ENCODE measurements at places on chromosomes 11 and 22.
A peak's percentile ranks its signal among the peaks of the same experiment; 100 is the strongest.

DNA sequence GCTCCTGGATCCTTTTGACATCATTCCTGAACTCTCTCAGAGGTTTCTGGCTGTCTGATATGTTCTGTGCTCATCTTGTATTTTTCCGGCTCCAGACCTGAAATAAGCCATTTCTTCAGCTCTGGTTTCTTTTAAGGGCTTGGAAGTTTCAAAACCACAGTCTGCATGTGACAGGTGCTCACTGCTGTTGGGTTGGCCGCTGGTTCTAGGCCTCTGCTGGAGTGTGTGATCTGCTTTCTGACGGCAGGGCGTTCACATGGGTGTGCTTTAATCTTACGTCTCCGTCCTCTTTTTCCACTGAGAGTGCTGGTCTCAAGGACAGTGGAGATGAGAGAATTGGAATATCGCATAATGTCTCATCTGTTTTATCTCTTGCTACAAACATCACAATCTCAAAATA lies 10.3 kb downstream of the ZBED4 start:
- DNase-seq = no peak

DNA sequence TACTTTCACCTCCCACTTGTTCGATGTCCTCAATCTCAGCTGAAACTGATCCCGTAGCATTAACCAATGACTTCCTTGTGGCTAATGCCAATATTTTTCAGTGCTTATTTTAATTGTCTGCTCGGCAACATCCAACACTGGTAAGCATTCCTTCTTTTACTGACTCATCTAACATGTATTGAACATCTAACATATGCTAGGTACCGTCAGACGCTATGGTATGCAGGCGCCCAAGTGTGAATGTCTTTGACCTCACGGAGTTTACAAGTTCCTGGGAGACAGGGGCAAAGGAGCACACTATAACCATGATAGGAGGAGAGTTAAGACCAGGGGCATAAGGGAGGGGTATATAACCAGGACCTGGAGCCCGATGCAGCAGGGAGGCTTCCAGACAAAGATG lies 1.7 kb downstream of the BRMS1 start:
- DNase-seq = no peak

DNA sequence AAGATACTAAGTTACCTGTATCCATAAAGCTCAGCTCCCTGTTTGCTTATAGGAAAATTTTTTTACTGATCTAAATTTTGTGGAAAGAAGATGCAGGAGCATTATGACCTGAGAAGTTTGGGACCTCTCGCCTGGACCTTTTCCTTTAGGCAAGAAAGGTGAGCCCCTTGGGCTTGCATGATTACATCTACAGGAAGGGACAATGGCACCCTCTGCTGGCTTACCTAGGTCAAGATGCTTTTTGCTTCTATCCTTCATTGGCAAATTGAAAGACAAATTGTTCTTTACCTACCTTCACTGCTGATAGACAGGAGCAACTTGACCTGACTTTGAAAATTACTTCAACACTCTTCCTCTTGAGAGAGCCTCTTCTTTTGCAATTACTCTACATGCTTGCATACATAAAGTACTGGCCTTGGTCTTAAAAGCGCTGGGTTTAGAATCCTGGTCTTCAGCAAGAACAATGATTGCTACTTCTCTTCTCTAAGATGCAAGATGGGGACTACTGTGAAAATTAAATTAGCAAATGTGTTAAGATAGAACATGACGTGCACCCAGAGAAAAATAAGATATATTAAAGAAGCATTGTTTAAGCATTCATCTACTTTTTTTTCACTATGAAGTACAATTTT lies 147.2 kb downstream of the TRPC6 start:
- DNase-seq = no peak

DNA sequence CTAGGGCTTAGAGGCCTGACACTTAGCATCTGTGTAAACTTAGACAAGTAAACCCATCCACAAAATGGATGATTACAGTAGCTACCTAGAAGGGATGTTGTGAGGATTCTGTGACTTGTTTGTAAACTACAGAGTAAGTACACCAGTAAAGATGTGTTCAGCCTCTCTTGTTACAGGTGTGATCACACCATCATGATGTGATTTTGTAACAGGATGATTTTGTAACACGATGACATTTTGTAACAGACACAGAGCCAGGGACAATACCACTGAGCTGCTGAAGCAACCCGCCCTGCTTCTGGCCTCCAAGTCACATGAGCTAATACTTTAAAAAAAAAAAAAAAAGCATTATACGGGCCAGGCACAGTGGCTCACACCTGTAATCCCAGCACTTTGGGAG lies 17.0 kb downstream of the FADD start:
- DNase-seq = no peak

GRCh38 chr11:112776834-112777233 lies 184.4 kb upstream of the NCAM1 start:
- no peak for DNase-seq

DNA sequence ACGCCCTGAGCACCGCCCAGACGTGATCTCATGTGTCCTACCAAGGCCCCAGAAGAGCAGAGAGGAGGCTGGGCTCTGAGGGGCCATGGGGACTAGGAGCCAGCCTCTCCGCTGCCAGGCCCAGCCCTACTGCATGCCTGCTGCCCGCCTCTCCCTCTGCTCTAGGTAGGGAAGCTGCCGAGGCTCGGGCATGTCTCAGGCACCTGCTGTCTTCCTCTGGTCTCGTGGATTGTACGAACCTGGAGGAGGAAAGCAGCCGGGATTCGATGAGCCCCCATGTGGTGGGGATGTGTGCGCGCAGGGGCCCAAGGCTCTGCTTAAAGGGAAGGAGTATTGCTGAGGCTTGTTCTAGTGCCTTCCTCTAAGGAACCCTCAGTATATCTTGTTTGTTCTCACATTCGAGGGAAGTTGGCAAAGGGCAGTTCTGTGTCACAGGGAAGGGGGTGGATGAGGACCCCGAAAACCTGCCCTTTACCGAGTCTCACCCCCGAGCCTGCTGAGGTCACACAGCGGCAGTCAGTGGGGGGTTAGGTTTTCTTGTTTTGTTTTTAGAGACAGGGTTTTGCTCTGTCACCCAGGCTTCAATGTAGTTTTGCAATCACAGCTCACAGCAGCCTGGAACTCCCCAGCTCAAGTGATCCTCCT lies 21.2 kb downstream of the DAGLA start:
- no peak for DNase-seq

DNA sequence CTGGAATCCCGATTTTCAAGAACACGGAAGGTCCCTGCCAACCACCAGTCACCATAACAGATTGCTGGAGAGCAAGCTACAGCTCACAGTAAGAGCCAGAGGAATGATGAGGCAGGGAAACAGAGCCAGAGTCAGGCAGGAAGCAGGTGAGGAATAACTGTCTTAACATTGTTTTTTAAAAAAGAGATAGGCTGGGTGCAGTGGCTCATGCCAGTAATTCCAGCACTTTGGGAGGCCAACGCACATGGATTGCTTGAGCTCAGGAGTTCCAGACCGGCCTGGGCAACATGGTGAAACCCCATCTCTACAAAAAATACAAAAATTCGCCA lies 13.5 kb upstream of the CASTOR1 start:
- DNase-seq = no peak

DNA sequence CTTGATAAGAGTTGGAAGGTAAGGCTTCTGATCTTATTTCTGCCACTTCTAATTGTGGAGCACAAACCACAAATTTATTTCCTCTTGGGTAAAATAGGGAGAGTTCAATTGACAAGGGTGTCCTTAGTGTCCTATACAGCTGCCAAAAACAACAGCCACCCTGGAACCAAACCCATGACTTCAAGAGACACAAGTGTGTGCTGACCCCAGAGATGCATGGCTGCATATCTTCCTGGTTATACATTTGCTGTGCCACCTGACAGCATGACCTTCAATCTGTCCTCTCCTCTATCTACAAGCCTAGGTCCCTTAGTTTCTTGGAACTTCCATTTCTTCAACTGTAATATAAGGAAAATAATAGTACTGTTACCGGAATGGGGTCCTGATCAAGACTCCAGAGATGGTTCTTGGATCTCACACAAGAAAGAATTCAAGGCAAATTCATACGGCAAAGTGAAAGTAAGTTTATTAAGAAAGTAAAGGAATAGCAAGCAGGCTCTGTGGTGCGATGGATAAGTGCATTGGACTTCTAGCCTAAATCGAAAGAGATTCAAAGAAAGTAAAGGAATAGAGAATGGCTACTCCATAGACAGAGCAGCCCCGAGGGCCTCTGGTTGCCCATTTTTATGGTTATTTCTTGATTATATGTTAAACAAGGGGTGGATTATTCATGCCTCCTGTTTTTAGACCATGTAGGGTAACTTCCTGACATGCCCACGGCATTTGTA lies 15.5 kb upstream of the TMEM123 start:
- DNase-seq = no peak

GRCh38 chr11:57649826-57650738 lies at the start of gene YPEL4:
Gene YPEL4, minus strand, starts transcription at chr11:57649912. Its CDS starts 2,805 bp downstream, at chr11:57647107.
- peak; percentile 91 for DNase-seq

- DNase-seq = no peak
These were observed 36.5 kb downstream of the C11orf91 start for GRCh38 chr11:33664166-33664565.

DNA sequence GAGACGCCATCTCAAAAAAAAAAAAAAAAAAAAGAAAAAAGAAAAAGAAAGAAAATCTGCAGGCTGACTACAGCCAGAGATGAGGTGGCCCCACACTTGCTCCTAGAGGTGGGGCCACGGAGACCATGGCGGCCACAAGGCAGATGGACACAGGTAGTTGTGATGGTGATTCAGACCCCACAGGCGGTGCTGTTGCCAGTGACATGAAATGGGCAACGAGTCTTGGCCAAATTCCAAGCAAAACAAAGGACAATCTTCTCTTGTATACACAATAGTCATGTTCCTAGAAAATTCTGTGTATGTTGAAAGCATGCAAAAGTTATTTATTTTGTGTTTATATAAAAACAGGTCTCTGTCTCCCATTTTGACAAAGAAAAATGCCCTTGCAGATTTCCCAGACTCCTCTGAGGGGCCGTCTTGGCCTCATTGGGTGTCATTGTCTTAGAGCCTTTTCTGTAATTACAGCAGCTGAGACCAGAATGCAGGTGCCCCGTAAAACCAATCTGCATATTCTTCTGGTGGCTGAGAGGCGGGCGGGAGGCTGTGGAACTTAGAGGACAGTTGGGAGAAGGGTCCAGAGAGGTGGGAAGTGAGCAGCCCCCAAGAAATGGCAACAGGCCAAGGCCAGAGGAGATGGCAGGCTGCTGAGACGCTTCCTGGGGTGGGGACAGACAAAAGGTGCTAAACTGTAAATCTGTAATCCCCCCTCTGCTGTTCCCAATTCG lies 22.5 kb upstream of the DAGLA start:
- DNase-seq = no peak

DNA sequence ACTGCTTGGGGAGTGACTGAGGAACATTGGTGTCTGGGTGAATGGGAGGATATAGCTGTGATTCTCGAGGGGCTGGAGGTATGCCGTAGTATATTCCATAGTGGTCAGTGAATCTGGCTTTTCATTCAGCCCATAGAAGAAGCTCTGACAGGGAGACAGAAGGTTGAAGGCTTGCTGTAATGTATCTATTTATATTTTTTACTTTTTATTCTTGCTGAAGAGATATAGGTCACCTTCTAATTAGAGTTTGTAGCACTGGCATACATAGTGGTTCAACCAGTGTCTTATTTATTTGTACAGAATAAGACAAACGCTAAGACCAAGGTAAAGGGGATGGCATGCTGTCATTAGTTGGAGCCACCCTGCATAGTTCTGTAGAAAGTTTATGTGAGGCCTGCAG lies 10.0 kb downstream of the TRIM44 start:
- no peak for DNase-seq

DNA sequence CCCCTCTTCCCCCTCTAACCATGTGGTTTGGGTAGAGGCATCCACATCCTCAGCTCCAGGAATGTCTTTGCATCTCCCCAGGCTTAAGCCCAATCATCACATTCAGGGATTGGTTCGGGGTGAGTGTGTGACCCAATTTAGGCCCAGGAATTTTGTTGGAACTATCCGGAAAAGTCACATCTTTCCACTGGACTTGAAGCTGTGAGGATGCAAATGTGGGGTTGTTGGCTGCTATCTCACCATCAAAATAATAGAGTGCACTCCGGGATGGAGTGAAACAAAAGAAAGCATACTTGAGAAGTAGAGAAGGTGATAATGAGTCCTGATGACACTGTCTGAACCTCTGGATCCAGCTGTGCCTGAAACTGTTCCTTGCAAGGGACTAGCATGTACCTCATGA lies 33.8 kb upstream of the OLFML1 start:
- no peak for DNase-seq

DNA sequence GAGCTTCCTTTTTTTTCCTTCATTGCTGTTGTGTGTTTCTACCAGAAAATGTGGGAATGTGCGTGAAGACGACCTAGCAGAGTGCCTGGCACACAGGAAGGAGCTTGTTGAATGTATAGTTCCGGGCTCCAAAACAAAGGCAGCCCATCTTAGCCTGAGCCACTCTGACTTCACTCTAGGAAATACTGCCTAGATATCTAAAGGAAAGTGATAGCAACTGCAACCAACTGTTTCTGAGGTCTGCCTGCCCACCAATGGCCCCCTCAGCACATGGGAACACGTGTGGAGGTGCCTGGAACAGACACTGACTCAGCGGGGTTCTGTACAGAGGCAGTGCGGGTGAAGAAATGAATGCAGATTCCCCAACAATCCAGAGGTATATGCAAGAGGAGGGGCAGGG lies 14.7 kb upstream of the XBP1 start:
- no peak for DNase-seq

- DNase-seq = no peak
These were observed 243.5 kb upstream of the ARHGAP20 start for GRCh38 chr11:110955776-110956175.

- DNase-seq = no peak
These were observed 15.8 kb downstream of the TPST2 start for GRCh38 chr22:26574001-26574723.

- no peak for DNase-seq
These were observed 249.8 kb upstream of the UBASH3B start for GRCh38 chr11:122405547-122406341.

GRCh38 chr11:26649884-26650283 lies 72.0 kb downstream of the SLC5A12 start:
- peak; percentile 23 for DNase-seq

GRCh38 chr11:29129844-29130243 lies 887.0 kb downstream of the KCNA4 start:
- DNase-seq = no peak

GRCh38 chr11:1126935-1127663 lies 30.7 kb upstream of the MUC5AC start:
- no peak for DNase-seq

GRCh38 chr11:75786101-75786736 lies 17.6 kb downstream of the DGAT2 start:
- no peak for DNase-seq

GRCh38 chr11:20374741-20375300 lies 11.3 kb downstream of the HTATIP2 start:
- no peak for DNase-seq
